ENCODE measurements at places on chromosomes 2 and 18. TPM values are rescaled to one million over a fixed set of nuclear protein-coding genes. Genes with fewer than 3 reads are reported as not detected.

- no peak for DNase-seq
These were observed 385.4 kb downstream of the SPAG16 start for GRCh38 chr2:213669657-213670056.

DNA sequence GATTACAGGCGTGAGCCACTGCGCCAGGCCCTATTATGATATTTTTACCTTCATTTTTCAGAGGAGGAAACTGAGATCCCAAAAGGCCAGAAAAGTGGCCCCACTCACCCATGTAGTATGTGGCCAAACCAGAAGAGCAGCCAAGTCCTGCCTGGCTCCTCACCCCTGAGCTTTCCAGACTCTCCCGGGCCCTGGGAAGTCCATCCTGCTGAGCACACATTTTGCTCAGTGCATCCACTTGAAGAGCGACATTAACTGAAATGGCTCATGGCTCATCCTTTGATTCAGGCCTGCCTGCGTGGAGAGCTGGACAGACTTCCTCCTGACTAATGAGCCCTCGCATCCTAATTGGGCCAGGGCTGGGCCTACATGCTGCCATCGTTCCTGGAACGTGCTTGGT lies 9.5 kb upstream of the NGEF start:
- no peak for DNase-seq

- no peak for DNase-seq
These were observed 112.2 kb upstream of the NABP1 start for GRCh38 chr2:191565647-191566198.

CPLX4 gene
- total RNA-seq, result not detected

GRCh38 chr2:98507461-98507860 lies 62.8 kb downstream of the INPP4A start:
- DNase-seq, result no peak

- no peak for DNase-seq
These were observed 184.9 kb upstream of the RAB6C start for GRCh38 chr2:129794540-129794939.

C2orf66 gene
- 0.36 TPM for total RNA-seq

Data from osteoblast (primary cell).